Amygdala (tissue), 56 donors: ENCODE measurements at places on chromosomes 4 and X.

DNA sequence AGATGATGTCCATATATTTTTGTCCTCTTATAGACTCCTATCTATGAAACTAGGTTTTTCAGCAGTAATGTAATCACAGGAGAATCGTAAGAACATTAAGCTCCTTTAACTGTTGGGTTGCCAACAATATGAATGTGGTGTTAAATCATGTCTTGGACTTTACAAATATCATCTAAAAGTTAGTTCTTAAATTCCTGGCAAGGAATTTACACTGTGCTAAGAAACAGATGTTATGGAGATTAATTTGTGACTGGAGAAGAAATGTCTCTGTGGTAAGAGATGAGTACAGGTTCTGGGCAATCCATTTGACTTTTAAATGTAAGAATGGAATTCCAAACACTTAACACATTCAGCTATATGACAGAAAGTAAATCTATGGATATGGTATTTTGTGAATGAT, 34.6 kb downstream of the CNKSR2 start:
- no peak for DNase-seq

- DNase-seq, result no peak
Observed at GRCh38 chrX:28498658-28499057, 88.6 kb upstream of the IL1RAPL1 start.

GRCh38 chrX:1529756-1530155, 7.2 kb downstream of the P2RY8 start:
- no peak for DNase-seq

- DNase-seq, result no peak
Observed at GRCh38 chr4:128155874-128156456, 94.9 kb downstream of the LARP1B start.

GRCh38 chr4:39961311-39961877, 16.3 kb downstream of the PDS5A start:
- DNase-seq, result no peak

GRCh38 chrX:101260435-101260834, 30.7 kb downstream of the TAF7L start:
- no peak for DNase-seq

GRCh38 chr4:100894339-100894870, 376.6 kb upstream of the EMCN start:
- no peak for DNase-seq

GRCh38 chr4:172786039-172786792, 382.4 kb upstream of the GALNT7 start:
- no peak for DNase-seq

DNA sequence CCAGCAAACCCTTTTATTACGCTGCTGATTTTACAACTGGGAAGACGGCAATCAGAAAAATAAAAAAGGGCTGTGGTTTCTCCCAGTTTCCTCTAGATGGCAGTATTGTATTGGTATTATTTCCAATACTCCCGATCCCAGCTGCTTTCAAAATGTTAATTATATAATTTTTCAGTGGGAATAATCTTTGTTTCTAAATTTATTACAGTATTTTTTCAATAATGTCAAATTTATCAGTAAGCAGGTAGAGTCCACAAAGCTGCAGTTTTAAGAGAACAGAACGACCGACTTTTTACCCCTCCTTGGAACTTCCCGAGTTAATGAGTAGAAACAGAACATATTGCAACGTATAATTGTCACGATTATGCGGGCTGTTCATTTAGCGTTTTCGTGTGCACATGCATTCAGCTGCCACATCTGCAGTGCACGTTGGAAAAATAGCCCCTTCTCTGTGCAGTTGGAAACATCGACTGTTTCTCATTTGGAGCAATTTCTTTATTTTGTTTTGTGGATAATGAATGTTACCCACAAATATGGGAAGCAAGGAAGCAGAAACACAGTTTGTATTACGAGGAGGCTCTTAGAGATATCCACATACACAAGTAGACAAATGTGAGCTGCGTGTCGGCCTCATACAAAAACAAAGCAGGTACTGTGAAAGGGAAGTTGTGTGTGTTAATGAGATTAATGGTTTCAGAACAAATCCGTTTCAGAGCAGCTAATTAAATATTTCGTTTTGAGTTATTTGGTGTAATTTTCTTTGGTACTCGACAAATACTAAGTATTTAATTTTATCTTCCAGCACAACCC, 188.0 kb downstream of the STIM2 start:
- no peak for DNase-seq
